CD14-positive monocyte (primary cell): ENCODE measurements at places on chromosomes 12 and 14. TPM values are rescaled to one million over a fixed set of nuclear protein-coding genes. Genes with fewer than 3 reads are reported as not detected.

DNA sequence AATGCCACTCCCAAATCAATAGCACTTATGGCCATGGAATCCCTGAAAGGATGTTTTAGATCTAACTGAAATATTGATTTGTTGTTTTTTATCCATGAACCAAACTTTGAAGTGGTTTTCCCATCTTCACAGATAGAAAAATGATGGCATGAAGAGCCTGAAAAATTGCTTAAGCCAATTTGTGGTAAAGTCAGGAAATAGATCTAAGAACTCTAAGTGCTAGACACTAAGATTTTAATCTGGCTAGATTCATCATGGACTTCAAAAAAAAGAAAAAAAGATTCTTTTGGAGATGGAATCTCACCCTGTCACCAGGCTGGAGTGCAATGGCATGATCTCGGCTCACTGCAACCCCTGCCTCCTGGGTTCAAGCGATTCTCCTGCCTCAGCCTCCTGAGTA is 45.0 kb upstream of the STRN3 start:
- DNase-seq, result no peak

- no peak for DNase-seq
These were observed 181.0 kb upstream of the TBX3 start for GRCh38 chr12:114864837-114865551.

- no peak for DNase-seq
These were observed 33.1 kb upstream of the NOS1 start for GRCh38 chr12:117394491-117394890.

- DNase-seq, result no peak
These were observed at the start of gene SERPINA1 for GRCh38 chr14:94388384-94389103. Gene SERPINA1 (minus strand): TSS chr14:94388602. CDS start chr14:94383237, 5,365 bp downstream.

GRCh38 chr14:98140862-98141530 is 1131.0 kb downstream of the BCL11B start:
- DNase-seq, result no peak

DNA sequence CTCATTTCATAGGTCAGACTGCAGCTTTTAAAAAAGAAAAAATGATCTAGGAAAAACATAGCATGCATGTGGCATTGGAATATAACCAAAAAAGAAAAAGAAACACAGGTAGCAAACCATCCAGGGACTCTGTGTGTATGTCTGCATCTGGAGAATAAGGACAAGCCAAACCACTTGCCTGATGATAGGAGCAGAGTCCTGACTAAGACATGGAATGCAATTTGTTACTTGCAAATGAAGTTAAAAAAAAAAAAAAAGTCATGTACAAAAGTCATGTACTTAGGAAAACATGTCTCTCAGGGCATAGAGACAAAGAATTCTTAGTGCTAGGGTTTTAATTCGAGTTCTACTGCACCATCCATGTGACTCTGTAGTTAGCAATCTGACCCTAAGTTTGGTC is 15.9 kb downstream of the TSPAN11 start:
- DNase-seq, result no peak

- no peak for DNase-seq
These were observed 460.7 kb upstream of the ATXN7L3B start for GRCh38 chr12:74076918-74077317.

DNA sequence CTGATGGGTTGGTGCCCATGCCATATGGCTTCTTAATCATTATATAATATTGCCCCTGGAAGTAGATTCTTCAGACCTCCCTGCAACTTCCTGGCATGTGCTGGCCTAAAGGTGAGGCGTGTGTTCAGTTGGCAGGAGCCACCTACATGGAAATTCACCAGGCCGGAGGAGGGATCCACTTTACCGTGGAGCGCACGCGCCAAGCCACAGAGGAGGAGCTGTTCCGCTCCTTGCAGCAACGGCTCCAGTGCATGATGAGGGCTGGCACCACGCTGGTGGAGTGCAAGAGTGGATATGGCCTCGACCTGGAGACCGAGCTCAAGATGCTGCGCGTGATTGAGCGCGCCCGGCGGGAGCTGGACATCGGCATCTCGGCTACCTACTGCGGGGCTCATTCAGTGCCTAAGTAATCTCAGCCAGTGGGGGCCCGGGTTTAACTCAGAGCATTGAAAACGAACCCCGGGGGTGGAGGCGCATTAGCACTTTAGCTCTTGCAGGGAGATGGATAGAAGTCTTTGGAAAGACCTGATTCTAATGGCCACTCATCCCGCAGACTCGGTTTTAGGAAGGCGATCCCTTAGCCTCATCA is 13.5 kb downstream of the AMDHD1 start:
- no peak for DNase-seq

- DNase-seq, result no peak
These were observed 87.1 kb downstream of the ZFP36L1 start for GRCh38 chr14:68705741-68706283.

DNA sequence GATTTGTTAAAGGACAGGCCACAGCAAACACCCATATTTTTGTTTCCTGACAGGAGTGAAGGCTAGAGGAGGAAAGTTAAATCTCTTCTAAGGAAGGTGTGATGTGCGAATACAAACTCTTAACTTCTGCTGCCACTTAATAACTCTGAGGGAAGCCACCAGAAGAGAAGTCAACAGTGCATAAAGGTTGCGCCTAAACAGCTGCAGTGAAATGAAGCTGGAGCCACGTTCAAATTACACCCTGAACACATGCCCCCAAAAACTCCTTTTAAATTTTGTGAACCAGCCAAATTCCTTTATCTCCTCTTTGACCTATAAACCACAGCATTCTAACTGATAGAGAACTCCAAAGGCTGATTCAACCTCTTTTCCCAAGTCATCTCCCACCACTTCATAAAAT is 22.4 kb downstream of the DENND5B start:
- no peak for DNase-seq

DNA sequence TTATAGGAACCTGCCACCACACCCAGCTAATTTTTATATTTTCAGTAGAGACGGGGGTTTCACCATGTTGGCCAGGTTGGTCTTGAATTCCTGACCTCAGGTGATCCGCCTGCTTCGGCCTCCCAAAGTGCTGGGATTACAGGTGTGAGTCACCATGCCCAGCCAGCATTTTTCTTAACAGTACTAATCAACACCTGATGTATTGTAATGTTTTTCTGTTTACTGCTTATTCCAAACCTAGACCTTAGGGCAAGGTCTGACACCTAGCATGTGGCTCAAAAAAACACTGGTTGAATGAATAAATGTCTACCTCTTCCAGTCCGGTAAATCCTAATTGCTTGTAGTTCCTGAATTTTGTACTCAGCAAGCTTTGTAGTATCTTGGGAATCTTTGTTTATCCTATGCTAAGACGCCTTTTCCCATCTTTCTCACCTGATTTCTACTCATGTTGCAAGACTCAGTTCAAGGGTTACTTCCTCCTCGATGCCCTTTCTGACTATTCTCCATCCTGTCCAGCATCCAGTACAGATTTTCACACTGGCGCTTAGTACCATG is 2.8 kb downstream of the PAN2 start:
- no peak for DNase-seq

Gene CDKN3
- polyA plus RNA-seq, result 1.8 TPM

Gene DBX2
- not detected in 2 replicates for polyA plus RNA-seq

DNA sequence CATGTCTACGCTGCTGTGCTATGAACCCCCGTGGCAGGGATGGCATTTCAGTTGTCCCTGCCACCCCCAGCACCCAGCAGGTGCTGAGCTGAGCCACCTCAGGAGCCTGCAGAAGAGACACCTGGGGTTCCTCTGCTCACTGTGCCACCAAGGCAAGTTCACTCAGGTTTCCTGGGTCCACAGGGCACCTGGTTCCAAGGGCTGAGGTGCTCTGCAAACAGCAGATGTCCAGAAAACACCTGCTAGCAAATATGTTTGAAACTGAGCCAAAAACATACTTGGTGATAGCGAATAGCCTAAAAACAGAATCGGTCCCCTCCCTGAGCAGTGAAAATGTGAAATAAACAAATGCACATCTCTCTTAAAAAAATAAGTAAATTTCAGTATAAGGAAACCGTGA is 35.6 kb upstream of the GPR68 start:
- DNase-seq, result no peak

DNA sequence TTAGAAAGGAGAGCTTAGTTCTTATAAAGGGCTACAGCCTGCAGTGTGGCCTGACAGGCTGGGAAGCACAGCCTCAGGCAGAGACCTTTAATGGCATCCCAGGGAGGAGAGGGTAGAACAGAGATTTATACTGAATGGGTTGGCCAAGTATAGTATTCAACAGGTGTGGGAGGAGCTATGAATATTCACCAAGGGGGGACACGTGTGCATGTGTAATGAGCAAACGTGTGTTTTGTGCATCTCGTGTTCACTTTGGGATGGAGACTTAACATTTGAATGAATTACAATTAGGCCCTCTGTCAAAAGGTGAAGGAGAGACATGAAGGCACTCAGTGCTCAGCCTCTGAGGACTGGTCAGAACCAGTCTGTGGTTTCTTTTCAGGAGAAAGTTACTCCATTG is 5.2 kb downstream of the TDP1 start:
- DNase-seq, result no peak
